Naive B cell (primary cell): ENCODE measurements at places on chromosomes 2 and 18. TPM values are rescaled to one million over a fixed set of nuclear protein-coding genes. Genes with fewer than 3 reads are reported as not detected.
A peak's percentile ranks its signal among the peaks of the same experiment; 100 is the strongest.

DNA sequence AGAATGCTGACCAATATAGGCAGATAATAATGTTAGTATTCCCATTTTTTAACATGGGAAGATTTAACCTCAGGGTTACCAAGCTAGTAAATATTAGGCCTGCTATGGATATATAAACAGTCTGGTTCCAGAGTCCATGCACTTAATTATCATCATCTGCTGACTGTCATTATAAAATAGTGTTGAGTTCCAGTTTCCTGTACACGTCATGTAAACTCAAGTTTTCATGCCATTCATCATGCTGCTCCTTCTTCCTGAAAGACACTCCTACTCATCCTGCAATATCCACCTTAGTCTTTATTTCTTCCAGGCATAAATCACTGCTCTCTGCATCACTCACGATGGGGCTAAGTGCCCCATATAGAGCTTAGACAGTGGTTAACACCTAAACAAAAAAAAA is 420.8 kb upstream of the SPHKAP start:
- no peak for DNase-seq

DNA sequence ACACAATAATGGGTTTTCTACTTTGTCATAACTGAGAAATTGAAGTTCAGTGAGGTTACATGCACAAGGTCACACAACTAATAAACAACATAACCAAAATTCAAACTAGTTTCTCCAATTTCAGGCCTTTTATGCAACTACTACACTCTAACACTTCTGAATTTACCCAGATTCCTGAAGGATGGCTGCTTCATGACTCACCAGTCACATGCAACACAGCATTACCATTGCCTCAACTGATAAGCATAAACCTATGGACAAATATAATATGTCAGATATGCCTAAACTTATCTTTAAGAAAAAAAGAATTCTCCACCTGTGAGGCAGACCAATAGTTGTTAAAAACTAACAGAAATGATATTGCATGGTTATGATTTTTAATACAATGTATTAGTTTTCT is 586.5 kb upstream of the SLC8A1 start:
- DNase-seq = no peak

- DNase-seq = peak; percentile 9
Measured at GRCh38 chr2:8682719-8683667, 1.1 kb downstream of the ID2 start.

DNA sequence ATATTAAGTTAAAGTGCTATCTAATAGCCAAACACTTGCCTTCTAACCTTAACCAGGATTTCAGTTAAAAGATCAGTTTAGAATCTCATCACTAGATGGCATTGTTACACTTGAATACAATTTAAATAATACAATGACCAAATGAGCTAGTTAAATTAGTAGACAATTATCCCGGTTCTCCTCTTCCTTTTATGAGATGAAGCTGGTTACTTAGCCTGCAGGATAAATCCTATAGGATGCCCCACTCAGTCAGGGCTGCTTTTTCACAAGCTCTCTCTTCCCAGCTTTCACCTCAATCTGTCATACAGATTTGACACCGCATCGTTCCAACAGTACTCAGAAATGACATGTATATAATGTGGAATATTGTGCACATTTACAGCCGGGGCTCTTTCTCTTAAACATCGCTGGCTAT is 678.8 kb downstream of the KCNJ3 start:
- DNase-seq = no peak

- no peak for DNase-seq
Measured at GRCh38 chr2:171996021-171996420, 3.7 kb upstream of the METAP1D start.

- no peak for DNase-seq
Measured at GRCh38 chr2:158975271-158975921, 7.0 kb downstream of the TANC1 start.

GPR17 gene
- not detected for polyA plus RNA-seq
